Foreskin melanocyte (primary cell): ENCODE measurements at places on chromosomes 1 and 21.
A peak's percentile ranks its signal among the peaks of the same experiment; 100 is the strongest.

DNA sequence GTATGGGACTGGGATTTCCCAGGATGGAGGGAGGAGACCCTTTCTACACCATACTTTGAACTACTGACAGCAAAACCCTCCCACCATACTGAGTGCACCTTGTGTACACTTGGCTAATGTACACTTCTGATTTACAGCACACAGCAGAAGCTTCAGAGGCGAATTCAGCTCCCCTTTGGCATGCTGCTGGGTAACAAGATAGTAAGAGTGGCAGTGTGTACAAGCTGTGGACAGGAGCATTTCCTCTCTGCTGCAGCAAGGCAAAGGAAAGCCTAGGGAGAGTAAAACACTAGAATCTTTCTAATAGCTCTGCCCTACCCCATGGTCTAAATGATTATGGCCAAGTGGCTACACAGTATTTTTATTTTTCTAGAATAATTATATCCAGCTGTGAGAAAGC is 83.9 kb upstream of the ARTN start:
- no peak for DNase-seq

DNA sequence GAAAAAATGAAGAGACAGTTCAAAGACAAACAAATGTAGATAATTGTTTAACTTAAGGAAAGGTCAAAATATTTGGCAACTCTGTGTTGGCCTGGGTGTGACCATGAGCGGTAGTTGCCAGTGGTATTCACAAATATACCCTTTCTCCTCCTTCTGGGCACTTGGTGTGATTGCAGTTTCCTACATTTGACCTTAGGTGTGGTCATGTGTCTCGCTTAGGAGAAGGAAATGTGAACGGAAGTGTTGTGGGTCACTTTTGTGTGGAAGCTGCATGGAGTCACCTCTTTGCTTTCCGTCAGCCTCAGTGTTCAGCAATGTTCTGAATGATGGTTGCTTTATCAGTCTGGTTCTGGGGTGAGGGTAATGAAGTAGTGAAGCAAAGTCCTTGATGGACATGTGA is 3.4 kb upstream of the PCSK9 start:
- DNase-seq, result no peak

DNA sequence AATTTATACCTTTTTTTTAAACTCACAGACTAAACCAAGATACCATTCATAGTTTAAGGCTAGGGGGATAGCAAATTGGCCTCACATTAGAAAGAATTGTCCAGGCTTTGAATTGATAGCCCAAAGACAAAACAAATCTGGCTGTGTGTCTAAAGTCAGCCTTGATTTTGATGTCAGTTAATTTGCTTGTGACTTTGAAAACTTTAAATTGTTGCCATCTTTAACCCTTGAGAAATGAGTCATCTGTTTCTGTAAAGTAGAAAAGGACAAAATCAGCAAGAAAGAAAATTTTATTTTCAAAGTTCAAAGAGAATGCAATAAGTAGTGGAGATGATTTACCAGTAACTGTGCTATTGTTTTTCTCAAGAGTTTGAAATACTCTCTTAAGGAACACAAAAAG is 184.5 kb downstream of the RGS7 start:
- DNase-seq, result no peak

- DNase-seq, result no peak
These were observed 8.4 kb upstream of the SERPINC1 start for GRCh38 chr1:173925306-173926242.

DNA sequence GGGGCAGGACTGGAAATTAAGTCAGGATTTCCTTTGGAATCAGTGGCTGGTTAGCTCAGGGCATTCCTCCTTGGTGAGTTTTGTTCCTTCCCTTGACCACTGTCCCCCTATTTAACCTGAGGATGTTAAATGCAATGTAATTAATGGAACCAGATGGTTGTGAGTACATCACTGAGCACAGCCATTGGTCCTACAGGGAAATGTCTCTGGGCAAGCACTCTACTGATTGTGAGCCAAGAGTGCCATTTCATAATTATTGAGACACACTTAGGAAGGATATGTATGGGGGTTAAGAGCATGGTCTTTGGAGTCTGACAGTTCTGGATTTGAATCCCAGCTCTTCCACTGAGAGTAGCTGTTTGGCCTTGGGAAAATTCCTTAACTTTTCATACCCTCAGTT is 74.4 kb downstream of the SPAG17 start:
- DNase-seq, result no peak

DNA sequence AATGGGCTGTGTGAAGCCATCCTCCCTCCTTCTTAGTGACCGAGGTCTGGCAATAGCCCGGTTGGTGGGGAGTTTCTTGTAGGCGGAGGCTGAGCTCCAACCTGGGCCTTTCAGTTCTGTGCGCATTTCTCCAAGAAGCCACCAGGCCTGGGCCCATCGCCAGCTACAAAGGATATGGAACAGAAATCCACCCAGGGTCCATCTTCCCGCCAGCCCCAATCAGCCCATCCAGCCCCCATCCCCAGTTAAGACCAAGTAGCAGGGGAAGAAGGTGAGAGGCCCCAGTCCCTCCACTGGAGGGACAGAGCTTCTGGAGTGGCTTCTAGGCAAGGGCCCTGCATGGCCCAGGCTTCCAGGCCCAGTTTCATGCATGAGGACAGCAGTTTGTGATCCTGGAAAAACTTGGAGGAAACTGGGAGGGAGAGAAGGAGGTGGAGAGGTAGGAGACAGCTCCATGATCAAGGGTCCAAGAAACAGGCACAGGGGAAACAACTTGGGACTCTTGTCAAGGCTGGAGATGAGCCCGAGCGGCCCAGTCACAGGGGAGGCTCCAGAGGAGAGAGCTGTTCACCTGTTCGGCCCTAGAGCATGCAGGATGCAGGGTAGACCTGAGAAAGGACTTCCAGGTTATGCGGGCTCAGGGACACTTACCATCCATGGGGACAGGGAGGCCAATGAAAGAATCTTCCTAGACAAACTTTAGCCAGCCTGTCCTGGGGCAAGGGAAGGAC is 261.2 kb downstream of the PTPRU start:
- no peak for DNase-seq

DNA sequence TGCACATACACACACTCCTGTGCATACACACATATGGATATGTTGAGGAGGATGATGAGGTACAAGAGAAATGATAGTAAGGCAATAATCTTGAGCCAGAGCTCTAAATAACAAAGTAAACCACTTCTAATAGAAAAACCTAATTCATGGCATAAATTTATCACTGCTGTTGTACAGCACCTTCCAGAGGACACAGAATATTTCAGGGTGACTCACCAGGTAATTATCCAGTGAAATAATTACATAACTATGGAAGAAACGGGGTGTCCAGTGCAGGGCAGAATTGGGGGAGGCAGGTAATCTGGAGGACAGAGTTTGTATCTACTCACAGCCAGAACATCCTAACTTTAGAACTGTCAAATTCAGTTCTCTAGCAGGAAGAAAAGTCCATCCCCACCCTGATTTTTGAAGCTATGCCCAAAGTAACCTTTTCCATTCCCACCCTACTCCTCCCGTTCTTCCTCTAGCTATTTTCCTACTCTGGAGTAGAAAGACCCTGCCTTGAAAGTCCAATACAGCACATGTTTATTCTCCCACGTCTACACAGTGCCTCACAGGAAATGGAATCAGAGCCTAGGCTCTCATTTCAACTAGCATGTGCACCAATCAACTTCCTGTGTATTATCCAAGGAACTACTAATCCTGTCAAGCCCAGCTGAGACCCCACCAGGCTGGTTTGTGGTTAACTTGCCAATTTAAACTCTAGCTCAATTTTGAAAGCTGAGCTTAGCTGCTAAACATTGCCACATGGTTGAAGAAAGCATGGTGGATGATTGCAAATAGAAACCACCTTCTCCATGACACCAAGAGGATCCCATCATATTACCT is 96.6 kb downstream of the PTPN14 start:
- DNase-seq, result no peak

DNA sequence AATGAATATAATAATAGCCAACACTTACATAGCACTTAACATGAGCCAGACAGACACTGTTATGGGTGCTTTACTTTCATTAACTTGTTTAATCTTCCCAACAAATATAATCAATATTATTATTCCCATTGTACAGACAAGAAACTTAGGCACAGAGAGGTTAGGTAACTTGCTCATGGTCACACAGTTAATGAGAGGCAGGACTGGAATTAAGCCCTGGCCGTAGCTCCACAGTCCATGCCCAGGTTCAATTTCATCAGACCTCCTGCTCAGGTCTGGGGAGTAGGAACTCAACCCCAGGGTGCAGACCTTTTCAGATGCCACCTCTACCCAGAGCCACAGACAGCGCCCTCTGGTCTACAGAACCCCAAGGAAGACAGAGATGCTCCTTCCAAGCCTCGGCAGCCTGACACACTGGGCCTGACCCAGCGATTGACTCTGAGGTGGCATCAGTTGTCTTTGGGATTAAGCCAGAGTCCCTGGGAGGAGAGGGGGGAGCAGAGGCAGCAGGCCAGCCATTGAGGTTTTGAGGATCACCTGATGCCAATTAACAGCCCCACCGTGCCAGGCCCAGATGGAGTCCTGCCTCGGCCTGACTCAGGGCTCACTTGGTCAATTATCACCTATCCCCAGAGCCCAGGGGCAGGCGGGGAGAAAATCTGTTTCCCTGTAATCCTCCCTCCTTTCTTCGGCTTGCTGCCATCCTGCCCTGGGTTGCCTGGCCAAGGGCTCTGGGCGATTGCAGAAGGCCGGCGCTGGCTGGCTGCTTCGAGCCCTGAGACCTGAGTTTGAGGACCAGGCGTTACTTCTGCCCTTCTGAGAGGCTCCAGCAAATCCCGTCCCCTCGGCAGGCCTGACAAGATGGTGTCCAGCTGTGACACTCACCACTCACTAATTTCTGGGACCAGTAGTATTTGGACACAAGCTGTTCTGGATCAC is 116.7 kb downstream of the LACTBL1 start:
- DNase-seq, result no peak

- DNase-seq, result no peak
These were observed 543 bp upstream of the EPHB2 start for GRCh38 chr1:22709891-22710700.

- no peak for DNase-seq
These were observed 3.3 kb upstream of the TMEM240 start for GRCh38 chr1:1543706-1544099.

DNA sequence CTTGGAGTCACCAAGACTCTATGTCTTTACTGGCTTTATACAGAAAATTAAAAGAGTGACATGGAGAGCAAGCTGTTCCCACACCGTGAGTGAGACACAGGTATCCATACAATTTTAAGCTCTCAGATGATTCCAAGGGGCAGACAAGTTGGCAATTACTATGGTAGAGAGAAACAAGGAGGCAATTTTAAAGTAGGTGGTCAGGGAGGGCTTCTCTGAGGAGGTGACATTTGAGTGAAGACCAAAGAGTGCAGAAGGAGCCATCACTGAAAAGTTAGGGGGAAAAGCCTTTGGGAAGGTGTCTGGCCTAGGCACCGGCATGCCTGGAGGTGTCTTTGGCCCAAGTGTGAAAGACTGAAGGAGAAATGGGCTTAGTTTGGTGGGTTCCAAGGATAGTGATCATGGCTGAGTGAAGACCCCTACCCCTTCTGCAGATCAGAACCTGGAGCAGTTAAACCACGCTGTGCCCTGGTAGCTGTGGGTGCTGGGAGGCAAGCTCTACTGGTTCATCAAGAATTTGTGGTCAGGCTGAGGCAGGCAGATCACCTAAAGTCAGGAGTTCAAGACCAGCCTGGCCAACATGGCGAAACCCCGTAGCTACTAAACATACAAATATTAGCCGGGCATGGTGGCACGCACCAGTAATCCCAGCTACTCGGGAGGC is 10.4 kb downstream of the IFI6 start:
- DNase-seq, result no peak

- DNase-seq, result no peak
These were observed at the start of gene NECTIN4 for GRCh38 chr1:161089251-161089924. NECTIN4 (minus strand) TSS chr1:161089558; CDS start chr1:161089296, 262 bp downstream.

DNA sequence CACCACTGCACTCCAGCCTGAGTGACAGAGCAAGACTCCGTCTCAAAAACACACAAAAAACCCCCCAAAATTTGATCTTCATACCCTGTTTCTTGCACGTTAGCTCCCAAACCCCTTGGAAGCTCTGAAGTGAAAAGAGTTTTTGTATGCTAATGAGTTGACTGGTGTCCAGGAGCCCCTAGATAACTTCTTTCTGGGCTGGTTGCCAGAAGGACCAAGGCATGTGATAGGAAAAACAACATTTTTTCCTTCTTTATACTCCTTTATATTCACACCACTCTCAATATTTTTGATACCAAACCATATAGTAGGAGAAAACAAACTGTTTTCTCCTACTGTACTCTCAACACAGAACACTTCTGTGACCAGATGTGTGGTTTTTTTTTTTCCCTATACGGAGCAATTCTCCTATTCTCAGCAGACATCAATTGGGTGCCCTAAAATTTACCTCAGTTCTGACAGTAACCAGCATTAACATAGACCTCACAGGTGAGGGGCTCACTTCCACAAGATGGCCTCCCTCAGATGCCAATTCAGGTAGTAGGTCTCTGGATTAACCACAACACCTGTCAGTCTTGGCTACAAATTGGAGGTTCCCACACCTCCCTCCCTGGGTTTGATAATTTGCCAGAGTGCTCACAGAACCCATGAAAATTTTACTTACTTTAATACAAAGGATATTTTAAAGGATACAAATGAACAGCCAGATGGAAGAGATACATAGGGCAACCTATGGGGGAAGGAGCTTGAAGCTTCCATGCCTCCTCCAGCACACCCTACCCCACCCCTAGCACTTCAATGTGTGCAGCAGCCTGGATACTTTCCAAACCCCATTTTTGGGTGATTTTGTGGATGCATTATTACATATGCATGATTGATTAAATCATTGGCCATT is 25.6 kb downstream of the ZYG11B start:
- peak; percentile 72 for DNase-seq

- DNase-seq, result no peak
These were observed 43.8 kb downstream of the RHBG start for GRCh38 chr1:156412653-156413321.

GRCh38 chr1:174217787-174218574 is 58.7 kb downstream of the RABGAP1L start:
- DNase-seq, result peak; percentile 24

DNA sequence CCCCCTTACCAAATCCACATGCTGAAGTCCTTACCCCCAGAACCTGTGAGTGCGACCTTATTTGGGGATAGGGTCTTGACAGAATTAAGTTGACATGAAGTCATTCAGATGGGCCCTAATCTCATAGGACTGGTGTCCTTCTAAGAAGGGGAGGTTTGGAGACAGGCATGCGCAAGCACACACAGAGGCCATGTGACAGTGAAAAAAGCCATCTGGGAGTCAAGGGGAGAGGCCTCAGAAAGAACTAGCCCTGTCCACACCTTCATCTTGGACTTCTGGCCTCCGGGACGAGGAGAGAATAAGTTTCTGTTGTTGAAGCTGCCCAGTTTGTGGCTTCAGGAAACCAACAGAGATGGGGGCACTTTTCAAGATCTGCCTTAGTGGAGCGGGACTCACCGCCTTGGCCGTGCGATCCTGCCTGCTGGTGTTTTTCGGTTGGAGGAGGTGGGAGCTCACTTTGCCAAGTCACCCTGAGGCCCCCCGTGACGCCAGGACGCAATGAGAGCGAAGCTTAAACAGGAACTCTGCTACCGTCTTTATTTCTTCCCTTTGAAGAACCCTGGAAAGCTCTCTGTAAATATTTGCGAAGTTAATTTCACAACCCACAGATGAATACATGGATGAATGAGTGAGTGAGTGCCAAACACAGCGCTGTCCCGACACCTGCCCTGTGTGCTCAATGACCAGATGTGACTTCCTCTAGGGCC is 42.5 kb upstream of the C1orf174 start:
- no peak for DNase-seq
